CD8-positive, alpha-beta T cell (primary cell): ENCODE measurements at places on chromosomes 16 and 17. TPM values are rescaled to one million over a fixed set of nuclear protein-coding genes. Genes with fewer than 3 reads are reported as not detected.

The TNK1 gene
- total RNA-seq: 9.9 TPM

The TMC7 gene
- total RNA-seq: not detected

The GTF3C1 gene
- 110 TPM for total RNA-seq

The BEAN1 gene
- total RNA-seq: not detected

The OMG gene
- total RNA-seq: 0.41 TPM

The ZNF200 gene
- total RNA-seq: 14.1 TPM

The GPR179 gene
- total RNA-seq: not detected

The PYY gene
- total RNA-seq: not detected

The KRTAP4-6 gene
- total RNA-seq: not detected

The IL32 gene
- total RNA-seq: 123 TPM

The LUC7L gene
- 136 TPM for total RNA-seq

The RNF157 gene
- total RNA-seq: 25.5 TPM

The TP53TG3B gene
- not detected for total RNA-seq

The BCAS3 gene
- total RNA-seq: 17.3 TPM

The ATP5PD gene
- 71.6 TPM for total RNA-seq
